Activated T-cell treated with anti-CD3 and anti-CD28 coated beads for 48 hours (primary cell): ENCODE measurements at places on chromosomes 4 and X.

DNA sequence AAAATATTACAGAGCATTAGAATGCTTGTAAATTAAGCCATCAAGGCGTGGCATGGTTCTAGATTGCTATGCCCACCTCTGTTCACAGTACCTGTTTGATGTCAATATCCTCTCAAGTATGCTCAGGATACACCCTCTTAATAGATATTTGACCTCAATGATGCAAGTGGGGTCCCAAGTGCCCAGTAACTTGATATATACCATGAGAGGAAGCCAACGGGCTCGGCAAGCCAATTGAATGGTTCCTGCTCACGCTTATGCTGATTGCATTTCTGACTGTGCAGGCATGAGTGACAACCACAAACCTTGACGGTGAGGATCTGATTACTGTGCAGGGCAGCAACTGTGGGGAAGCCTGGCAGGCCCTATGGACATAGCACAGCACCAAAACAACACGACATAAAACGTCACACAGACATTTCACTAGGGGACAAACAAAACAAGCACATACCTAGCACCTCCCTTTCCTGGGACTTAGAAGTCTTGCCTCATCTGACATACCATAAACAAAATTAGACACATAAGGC, 179.1 kb upstream of the ETNPPL start:
- no peak for DNase-seq

DNA sequence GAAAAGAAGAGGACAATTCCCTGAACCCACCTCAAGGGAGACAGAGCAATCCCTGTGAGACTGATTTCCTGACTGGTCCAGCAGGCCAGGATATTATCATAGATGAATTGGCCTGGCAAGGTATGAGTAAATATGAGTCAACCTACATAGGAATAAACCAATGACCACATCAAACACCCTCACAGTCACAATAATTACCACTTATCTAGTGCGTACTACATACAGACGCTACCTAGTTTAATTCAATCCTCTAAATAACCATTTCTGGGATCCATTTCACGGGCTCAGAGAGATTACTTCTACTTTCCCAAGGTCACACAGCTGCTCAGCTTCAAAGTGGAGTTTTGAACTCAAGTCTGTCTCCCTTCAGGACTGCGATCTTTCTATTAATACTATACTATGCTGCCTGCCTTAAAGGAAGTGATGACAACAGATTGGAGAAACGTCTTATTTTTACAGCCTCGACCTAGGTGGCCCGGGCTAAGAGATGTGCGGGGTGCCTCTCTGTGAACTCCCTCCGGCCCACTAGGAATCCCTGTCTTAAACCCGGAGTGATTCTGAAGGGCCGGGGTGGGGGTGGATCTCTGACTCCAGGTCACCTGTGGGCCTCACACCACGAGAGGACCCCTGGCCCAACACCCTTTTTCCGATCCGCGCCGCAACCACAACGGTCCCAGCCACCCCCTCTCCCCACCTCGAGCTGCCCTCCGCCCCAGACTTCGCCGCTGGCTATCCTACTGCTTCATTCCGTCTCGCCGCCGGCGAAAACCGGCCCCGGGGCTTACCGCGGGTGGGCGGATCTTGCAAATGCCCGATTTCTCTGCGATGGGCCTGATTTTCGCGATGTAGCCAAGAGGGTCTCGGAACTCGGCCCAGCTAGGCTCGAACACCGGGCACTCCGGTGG, 800 bp downstream of the KDM5C start:
- DNase-seq, result no peak

DNA sequence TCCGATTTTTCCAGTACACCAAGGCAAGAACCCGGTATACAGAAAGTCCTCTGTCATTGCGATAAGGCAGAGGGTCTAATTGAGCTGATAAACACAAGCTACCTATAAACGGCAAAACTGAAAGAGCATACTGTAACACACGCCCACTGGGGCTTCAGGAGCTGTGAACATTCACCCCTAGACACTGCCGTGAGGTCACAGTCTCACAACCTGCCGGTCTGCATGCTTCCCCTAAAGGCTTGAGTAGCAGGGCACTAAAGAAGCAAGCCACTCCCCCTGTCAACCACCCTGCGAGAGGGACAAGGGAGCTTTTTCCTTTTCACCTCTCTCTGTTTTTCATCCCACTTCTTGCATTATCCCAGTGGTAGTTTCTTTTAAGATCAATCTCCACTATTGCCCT, 22.4 kb upstream of the F9 start:
- DNase-seq, result no peak

DNA sequence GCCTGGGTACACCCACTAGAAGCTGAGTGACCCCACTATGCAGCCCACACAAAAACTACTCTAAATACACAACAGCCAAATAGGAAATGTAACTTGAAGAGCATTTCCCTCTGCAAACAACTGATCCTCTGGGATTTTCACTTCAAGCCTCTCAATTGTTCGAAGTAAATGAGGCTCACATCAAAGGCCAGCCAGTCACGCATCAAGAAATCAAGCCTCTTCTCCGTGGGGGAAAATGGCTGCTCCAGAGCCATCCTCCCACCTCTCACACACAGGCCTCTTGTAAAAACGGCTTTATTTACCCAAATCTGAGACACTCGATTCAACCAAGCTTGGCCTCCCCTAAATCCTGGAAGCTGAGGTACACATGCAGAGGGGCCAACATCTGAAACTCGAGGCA, 14.3 kb downstream of the PCDH19 start:
- DNase-seq, result no peak

DNA sequence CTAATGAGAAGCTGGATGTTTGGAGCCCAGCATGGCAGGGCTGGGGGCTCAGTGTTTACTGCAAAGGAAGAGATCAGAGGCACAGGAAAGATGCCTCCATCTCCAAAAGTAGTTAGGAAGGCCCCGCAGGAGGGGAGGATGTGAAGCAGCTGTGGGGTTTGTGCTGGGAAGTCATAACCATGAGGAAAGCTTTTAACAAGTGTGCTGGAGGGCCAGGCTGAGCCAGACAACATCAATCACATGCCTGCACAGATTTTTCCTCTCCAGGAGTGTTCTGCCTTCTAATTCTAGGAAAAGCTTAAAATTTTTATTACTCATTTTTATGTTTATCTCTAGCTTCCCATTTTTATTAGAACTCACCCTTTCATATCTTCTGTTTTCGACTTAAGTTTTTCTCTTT, 65.4 kb downstream of the GPR82 start:
- no peak for DNase-seq

DNA sequence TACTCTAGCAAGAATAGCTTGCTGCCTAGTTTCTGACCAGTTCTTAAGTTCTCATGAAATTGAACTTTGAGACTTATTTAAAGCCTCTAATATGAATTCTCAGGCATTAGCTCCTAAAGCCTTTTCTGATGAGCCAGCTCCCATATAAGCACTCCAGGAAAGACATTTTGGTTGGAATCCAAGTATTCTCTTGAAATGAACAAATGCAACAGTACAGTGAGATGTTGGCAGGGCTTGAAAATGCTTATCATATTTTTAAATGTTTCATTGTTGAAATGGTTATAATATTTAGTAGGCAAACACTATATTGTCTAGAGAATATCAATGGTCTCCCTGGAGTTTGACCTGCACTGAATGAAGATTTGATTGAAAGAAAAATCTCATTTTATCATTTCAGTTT, 240.3 kb downstream of the ANK2 start:
- DNase-seq, result no peak

GRCh38 chr4:189414021-189414420, 526.7 kb upstream of the FRG1 start:
- no peak for DNase-seq

DNA sequence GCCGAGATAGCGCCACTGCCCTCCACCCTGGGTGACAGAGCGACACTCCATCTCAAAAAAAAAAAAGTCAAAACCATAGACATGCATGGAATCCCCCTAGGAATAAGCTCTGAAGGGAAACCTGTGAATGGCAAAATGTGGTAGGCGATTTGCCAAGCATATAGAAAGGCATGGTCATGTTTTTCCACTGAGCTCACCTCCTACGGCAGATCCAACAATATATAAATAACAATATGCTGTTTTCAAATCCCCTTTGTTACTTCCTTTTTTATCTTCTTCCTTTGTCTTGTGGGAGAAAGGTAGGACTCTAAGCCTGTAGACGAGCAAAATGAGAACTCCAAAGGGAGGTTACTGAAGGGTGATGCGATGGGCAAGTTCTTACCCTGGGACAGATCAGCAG, 219.0 kb downstream of the PALLD start:
- DNase-seq, result no peak

DNA sequence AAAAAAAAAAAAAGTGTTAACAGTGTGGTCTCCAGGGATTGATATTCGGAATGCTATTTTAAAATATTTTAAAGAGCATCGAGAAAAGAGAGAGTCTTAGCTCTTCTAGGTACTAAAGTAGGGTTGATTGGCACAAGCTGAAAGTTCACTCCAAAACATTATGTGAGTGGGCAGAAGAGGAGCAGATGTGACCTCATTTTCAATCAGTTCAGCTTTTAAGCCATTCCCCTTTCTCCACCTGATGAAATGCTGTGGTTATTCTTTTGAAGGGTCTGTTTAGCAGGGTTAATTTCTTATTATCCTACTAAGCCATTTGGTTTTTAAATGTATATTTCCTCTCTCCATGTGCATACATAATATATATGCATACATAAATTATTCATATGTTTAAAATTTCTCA, 69.2 kb downstream of the GALNT7 start:
- DNase-seq, result no peak
